ENCODE measurements at places on chromosomes 2 and 18. TPM values are rescaled to one million over a fixed set of nuclear protein-coding genes. Genes with fewer than 3 reads are reported as not detected.

CYS1 gene
- 245 TPM for total RNA-seq

- H3K36me3 ChIP-seq, result no peaks in the 10 kb centered on the region
- no peak overlapping the region for H3K27ac ChIP-seq
- no peaks in the 10 kb centered on the region for H3K4me1 ChIP-seq
- no peaks in the 10 kb centered on the region for H3K27me3 ChIP-seq
These were observed 179.7 kb upstream of the SH3BP4 start for GRCh38 chr2:234771980-234772732.

DNA sequence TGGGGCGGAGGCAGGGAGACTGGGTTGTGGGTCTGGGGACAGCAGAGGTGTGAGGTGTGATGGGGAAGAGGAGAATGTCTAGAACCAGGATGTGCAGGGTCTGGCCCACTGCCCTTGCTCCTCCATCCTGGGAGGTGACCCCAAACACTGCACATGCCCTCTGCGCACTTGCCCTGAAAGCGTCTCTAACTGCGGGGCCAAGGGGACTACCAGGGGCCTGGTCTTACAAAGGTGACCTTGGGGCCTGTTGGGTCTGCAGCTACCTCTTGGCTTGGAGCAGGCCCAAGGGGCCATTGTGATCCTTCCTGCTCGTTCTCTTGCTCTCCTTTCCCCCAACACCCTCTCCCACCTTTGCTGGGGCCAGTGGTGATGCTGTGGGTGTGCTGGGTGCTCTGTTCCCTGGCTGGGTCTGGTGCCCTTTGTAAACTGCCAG is 48.0 kb upstream of the FAHD2A start:
- no peak overlapping the region for H3K4me3 ChIP-seq
- no peaks in the 10 kb centered on the region for H3K36me3 ChIP-seq
- no peak overlapping the region for H3K27ac ChIP-seq

- H3K4me1 ChIP-seq, result no peaks in the 10 kb centered on the region
- no peak overlapping the region for H3K27ac ChIP-seq
- H3K27me3 ChIP-seq, result no peaks in the 10 kb centered on the region
- no peak for DNase-seq
These were observed 39.6 kb downstream of the SEMA4F start for GRCh38 chr2:74693668-74694067.

- peak; percentile 32 for DNase-seq
- no peak overlapping the region for H3K27ac ChIP-seq
- no peaks in the 10 kb centered on the region for H3K36me3 ChIP-seq
- H3K27me3 ChIP-seq, result no peaks in the 10 kb centered on the region
These were observed 242.6 kb downstream of the PHLPP1 start for GRCh38 chr18:62957885-62958472.

MOCOS gene
- 5.8 TPM for total RNA-seq

DNA sequence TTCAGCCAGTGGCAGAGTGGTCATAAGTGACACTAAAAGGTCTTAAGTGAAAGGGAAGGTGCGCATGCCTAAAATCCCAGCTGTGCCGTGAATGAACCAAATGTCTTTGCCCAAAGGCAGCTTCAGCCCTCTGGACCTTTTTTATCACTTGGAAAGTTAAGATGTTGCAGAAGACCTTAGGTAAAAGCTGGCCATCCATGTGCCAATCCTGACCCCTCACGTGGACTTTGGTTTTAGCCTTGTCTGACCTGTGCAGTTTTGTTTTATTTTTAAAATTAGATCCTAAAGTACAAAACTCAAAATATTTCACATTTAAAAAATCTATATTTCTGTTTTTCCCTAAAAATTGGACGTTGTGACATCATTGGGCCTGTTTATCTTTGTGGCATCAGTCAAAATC is 429.5 kb downstream of the STK39 start:
- no peaks in the 10 kb centered on the region for H3K27me3 ChIP-seq
- H3K36me3 ChIP-seq, result no peaks in the 10 kb centered on the region
- DNase-seq, result no peak
- H3K27ac ChIP-seq, result no peak overlapping the region

ERMN gene
- 1.6 TPM for total RNA-seq

DTNA gene
- 22.3 TPM for total RNA-seq

DNA sequence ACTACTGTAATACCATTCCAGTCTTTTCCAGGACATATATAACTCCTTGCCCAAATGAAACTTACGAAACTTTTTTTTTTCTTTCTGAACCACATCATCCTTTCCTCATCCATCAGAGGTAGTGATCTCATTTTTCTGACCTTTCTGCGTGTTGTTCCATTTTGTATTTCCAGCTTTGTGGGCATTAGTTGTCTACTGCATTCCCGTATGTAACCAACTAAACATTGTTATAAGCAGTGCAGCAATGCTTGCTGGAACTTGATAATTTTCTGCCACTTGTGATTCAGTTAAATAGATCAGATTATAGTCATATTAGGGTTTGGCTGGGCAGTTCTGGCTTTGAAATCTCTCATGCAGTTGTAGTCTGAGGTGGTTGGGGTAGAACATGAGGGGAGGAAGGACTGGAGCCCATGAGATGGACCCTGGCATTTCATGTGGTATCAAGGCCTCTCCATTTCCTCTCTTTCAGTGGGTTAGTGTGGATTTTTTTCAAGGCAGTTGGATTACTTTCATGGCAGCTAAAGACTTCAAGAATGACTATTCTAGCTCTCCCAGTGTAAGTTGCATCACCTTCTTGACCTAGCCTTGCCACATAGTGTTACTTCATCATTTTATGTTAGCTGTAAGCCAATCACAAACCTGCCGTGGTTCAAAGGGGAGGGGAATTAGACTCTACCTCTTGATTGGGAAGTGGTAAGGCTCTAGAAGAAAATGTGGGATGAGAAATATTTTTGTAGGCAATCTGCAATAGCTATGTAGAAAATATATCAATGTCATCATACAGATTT is 80.5 kb downstream of the EHBP1 start:
- H3K4me3 ChIP-seq, result no peak overlapping the region
- H3K36me3 ChIP-seq, result no peaks in the 10 kb centered on the region
- no peaks in the 10 kb centered on the region for H3K27me3 ChIP-seq
- H3K27ac ChIP-seq, result no peak overlapping the region

- H3K27me3 ChIP-seq, result no peaks in the 10 kb centered on the region
- no peaks in the 10 kb centered on the region for H3K36me3 ChIP-seq
- H3K4me1 ChIP-seq, result peaks cover 10% of the 10 kb centered on the region
- DNase-seq, result no peak
- H3K27ac ChIP-seq, result peak overlapping the region; percentile 5
These were observed 170.9 kb downstream of the BCL2 start for GRCh38 chr18:63148449-63149301.

- H3K4me3 ChIP-seq, result no peak overlapping the region
- no peaks in the 10 kb centered on the region for H3K4me1 ChIP-seq
- H3K36me3 ChIP-seq, result no peaks in the 10 kb centered on the region
- DNase-seq, result no peak
- no peak overlapping the region for H3K27ac ChIP-seq
These were observed 382.2 kb upstream of the TRIB2 start for GRCh38 chr2:12334412-12334966.

GRCh38 chr2:199322151-199322550 is 135.6 kb downstream of the SATB2 start:
- H3K4me1 ChIP-seq, result no peaks in the 10 kb centered on the region
- no peaks in the 10 kb centered on the region for H3K27me3 ChIP-seq
- no peak overlapping the region for H3K27ac ChIP-seq

- peaks cover 6% of the 10 kb centered on the region for H3K4me1 ChIP-seq
- H3K4me3 ChIP-seq, result no peak overlapping the region
These were observed 176.7 kb upstream of the PKDCC start for GRCh38 chr2:41871080-41871479.

GRCh38 chr2:44926957-44927356 is 14.5 kb upstream of the SIX3 start:
- no peaks in the 10 kb centered on the region for H3K4me1 ChIP-seq
- no peaks in the 10 kb centered on the region for H3K36me3 ChIP-seq
- H3K4me3 ChIP-seq, result no peak overlapping the region
- peaks cover 67% of the 10 kb centered on the region for H3K27me3 ChIP-seq
- DNase-seq, result no peak
- no peak overlapping the region for H3K27ac ChIP-seq

APCDD1 gene
- 22.9 TPM for total RNA-seq

- H3K4me3 ChIP-seq, result no peak overlapping the region
- H3K4me1 ChIP-seq, result no peaks in the 10 kb centered on the region
- H3K36me3 ChIP-seq, result no peaks in the 10 kb centered on the region
- no peak for DNase-seq
These were observed 163.9 kb upstream of the HNMT start for GRCh38 chr2:137800386-137800785.

STPG4 gene
- total RNA-seq, result not detected

DNA sequence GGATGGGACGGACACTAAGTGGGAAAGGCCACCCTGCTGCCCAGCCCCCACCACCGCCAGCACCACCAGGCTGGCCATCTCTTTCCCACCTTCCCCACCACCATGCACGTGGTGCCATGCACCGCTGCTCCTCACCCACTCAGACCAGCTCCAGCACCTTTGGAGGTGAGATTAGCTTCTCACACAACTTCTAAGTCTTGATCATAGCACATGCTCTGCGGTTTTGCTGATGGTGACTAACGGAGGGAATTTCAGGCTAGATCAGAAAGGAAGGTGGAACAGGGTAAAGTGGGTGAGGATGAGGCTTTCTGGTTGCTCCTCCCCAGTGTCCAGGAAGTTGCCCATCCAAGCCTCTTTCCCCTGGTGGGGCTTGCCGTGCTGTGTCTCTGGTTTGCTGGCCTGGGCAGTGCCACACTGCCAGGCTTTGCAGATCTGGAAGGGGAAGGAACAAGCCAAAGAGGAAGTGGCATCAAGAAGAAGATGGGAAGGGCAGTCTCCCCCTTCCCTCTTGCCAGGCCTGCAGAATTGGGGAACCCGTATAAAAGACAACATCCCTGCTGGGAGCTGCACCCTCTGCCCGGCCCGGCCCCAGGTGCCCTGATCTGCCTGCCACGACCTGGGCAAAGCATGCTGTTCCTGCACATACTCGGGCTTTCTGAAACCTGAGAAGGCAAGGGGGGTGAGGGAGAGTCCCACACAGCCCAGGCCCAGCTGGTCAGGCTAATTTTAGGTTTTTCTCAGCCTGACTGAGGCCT is 44.3 kb upstream of the CAB39 start:
- peak; percentile 60 for DNase-seq
- H3K36me3 ChIP-seq, result no peaks in the 10 kb centered on the region
- H3K4me1 ChIP-seq, result peaks cover 5% of the 10 kb centered on the region
- H3K4me3 ChIP-seq, result no peak overlapping the region

NABP1 gene
- total RNA-seq, result 39.7 TPM

DNA sequence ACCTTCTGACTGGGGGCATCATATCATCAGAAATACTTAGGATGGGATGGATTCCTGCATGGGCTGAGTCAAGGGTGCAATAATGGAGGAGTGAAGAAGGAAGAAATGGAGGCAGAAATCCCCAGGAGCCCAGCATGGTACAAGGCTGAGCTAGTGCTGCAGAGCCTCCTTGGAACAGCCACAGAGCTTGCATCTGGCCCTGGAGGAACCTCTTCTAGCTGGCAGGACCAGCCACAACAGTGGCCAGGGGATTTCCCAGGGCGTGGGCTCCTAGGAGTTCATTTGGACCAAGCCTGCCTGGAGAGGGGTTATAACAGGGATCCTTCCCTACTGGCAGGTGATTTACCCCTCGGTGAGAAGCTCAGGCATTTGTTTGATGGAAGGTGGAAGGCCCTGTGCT is 4.7 kb upstream of the IL37 start:
- H3K27ac ChIP-seq, result no peak overlapping the region
- H3K4me1 ChIP-seq, result no peaks in the 10 kb centered on the region
- H3K36me3 ChIP-seq, result no peaks in the 10 kb centered on the region
- no peak for DNase-seq
- H3K4me3 ChIP-seq, result no peak overlapping the region
- H3K27me3 ChIP-seq, result no peaks in the 10 kb centered on the region

PRKCE gene
- total RNA-seq, result 27.3 TPM

DNA sequence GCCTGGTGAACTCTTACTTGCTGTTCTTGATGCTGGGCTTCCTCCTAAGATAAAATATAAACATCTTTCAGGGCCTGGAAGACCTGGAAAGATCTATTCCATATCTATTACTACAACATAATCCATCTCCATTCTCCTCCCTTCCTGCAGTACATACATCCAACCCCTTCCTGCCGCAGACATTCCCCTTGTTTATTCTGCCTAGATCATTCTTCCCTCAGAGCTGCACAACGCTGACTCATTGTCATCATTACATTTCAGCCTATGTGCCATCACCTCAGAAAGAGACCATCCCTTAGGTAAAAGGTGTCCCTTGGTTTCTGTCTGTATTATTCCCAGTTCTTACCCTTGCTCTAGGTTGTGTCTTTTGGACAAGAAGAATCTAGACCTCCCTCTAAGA is 2.5 kb upstream of the CDH7 start:
- no peak overlapping the region for H3K27ac ChIP-seq
- H3K27me3 ChIP-seq, result no peaks in the 10 kb centered on the region
- H3K4me1 ChIP-seq, result peaks cover 3% of the 10 kb centered on the region
- H3K4me3 ChIP-seq, result no peak overlapping the region

GRCh38 chr18:48137374-48138081 is 207.1 kb upstream of the SMAD2 start:
- H3K4me3 ChIP-seq, result no peak overlapping the region
- H3K4me1 ChIP-seq, result peaks cover 17% of the 10 kb centered on the region

CERS6 gene
- 18.8 TPM for total RNA-seq

- H3K27me3 ChIP-seq, result no peaks in the 10 kb centered on the region
- H3K4me1 ChIP-seq, result peaks cover 8% of the 10 kb centered on the region
- no peak for DNase-seq
- no peaks in the 10 kb centered on the region for H3K36me3 ChIP-seq
- H3K4me3 ChIP-seq, result no peak overlapping the region
These were observed 2.6 kb upstream of the BCL2 start for GRCh38 chr18:63322206-63322605.

- no peaks in the 10 kb centered on the region for H3K27me3 ChIP-seq
- peaks cover 2% of the 10 kb centered on the region for H3K4me1 ChIP-seq
- H3K27ac ChIP-seq, result no peak overlapping the region
- no peak overlapping the region for H3K4me3 ChIP-seq
- DNase-seq, result no peak
These were observed 207.6 kb upstream of the CCDC150 start for GRCh38 chr2:196431957-196432356.

DNA sequence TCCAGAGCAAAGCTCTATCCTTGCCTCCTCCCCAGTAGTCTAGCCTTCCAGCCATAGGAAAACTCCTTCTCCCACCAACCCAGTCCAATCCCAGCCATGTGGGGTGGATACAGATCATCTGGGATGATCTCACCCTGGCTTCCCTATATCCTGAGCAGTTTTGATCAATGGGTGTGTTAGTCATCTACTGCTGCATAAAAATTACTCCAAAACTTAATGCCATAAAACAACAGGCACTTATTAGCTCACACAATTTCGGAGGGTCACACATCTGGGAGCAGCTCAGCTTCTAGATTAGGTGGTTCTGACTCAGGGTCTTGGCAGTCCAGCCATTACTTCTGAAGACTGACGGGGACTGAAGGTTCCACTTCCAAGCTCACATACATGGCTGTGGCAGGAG is 190.4 kb downstream of the SPP2 start:
- DNase-seq, result no peak
- H3K27me3 ChIP-seq, result no peaks in the 10 kb centered on the region
- H3K4me3 ChIP-seq, result no peak overlapping the region
- no peaks in the 10 kb centered on the region for H3K36me3 ChIP-seq
- no peaks in the 10 kb centered on the region for H3K4me1 ChIP-seq

TMEM200C gene
- 0.31 TPM for total RNA-seq

SLC4A5 gene
- 5.2 TPM for total RNA-seq

ALPG gene
- not detected for total RNA-seq
